ENCODE measurements at places on chromosomes 16 and 17.

DNA sequence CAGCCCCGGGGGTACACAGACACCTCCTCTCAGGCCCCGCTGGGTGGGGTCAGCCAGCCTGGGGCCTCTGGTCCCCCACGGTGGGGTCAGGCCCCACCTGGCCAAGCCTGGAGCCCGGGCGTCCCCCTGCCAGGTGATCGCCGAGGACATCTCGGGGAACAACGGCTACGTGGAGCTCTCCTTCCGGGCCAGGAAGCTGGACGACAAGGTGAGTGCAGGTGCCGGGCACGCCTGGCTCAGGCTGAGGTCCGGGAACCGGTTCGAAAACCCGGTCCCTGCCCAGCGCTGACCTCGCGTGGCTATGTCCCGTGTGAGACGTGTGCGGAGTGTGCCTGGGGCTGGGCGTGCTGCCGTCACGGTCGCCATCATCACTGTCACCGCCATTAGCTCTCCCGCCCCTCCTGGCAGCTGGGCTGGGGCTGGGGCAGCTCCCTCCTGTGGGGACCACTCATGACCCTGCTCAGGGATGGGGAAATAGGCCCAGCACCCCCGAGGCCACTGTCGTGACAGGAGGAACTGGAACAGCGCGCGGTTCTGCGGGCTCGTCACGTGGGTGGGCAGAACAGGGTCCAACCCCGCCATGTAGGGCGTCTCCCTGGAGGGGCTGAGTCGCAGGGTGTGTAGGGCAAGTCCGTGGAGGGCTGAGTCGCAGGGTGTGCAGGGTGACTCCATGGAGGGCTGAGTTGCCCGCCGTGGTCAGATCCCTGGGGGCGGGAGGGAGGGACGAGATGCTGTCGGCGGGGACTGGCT, 8.5 kb downstream of the CPNE7 start:
- no peak for DNase-seq

DNA sequence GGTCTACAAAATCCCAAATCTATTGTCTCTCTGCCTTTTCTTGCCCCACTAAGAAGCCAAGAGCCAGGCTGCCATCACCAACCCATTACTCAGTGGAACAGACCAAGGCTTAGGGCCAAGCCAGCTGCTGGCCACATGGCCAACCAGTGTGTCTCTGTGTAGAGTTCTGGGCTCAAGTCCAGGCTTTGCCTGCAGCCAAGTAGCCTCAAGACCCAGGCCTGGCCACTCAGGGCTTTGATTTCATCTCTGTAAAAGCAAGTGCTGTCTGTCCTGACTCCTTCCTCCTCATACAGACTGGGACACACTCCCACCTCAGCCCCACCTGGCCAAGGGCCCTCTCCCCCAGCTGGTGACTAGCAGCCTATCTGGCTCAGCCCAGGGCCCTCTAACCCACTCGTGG, 14.6 kb downstream of the SREBF1 start:
- DNase-seq, result no peak

DNA sequence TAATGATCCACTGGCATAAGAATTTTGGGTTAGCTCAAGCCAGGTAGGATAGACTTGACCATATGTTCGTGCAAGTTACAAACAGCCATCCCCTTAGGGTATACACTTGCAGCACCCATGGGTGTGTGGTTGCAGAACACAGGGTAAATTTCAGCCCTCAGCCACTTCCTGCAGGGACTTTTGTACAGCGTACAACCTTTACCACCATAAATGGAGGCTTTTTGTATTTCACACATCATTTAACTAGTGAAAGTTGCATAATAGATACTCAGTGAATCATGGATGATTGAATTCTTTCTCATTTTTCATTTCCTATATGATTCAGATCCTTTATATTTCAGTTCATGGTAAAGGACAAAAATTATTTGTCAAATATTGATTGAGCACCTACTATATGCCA, 473.9 kb downstream of the CDH13 start:
- no peak for DNase-seq

GRCh38 chr17:39702901-39703893, 3.3 kb downstream of the ERBB2 start:
- no peak for DNase-seq

- peak; percentile 48 for DNase-seq
Measured at GRCh38 chr16:65889533-65889966, 476.9 kb upstream of the CDH5 start.

DNA sequence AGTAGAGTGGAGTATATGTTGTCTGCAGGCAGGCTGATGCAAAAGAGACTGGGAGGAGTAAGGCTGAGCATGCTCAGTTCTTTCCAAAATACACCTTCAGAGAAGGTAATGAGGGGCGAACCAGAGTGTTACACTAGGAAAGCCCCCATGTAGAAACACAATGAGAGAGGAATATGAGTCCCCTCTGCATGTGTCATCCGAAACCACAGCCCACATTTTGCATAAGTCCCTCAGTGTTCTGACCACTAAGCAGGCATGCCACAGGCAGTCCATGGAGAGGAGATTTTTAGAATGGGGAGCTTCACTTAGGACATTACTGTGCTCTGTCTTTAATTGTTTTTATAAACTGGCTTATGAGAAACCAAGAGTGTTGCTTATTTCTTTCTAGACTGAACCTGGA, 32.0 kb downstream of the SLC6A2 start:
- DNase-seq, result no peak

GRCh38 chr16:17780181-17780580, 309.4 kb upstream of the XYLT1 start:
- DNase-seq, result no peak

DNA sequence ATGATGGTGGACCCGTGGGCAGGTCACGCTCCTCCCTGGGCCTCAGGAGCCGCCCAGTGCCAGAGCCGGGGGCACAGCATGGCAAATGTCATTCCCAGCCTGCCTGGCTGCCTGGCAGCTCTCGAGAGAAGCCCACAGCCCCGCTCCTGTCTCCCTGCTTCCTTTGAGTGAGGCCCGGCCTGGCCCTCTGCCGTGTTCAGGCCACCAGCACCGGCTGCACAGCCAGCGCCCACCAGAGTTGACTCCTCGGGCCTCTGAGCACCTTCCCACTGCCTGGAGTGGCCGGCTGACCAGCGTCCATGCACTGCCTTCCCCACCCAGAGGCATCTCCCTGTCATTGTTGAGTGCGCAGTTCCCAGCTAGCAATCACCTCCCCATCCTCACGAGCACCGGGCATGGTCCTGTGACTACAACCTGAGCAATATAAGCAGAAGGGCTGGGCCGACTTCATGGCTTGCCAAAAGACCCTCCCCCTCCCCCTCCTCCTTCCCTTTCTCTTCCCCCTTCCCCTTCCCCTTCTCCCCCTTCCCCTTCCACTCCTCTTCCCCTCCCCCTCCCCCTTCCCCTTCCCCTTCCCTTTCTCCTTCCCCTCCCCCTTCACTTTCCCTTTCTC, 11.9 kb upstream of the SLC38A10 start:
- DNase-seq, result no peak

- DNase-seq, result no peak
Measured at GRCh38 chr17:71919186-71919585, 201.6 kb upstream of the SOX9 start.

- DNase-seq, result peak; percentile 80
Measured at GRCh38 chr16:58415003-58415402, 22.7 kb downstream of the GINS3 start.

DNA sequence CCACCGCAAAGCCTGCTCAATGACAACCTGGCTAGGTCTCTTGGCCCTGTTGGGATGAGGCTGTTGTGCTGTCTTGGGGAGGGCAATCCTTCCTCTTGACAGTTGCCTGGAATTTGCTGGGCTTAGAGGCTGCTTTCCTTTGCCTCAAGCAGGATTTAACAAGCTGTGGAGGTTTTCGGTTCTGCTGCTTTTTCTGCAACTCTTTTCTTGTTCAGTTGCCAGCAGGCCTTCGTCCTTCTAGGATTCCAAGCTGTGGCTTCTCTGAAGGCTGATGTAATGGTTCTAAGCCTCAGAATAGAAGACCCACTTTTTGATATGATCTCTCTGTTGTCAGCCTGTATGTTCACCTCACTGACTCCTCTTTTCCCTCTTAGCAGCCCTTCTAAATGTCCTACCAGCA, 149.5 kb upstream of the HS3ST4 start:
- DNase-seq, result no peak

DNA sequence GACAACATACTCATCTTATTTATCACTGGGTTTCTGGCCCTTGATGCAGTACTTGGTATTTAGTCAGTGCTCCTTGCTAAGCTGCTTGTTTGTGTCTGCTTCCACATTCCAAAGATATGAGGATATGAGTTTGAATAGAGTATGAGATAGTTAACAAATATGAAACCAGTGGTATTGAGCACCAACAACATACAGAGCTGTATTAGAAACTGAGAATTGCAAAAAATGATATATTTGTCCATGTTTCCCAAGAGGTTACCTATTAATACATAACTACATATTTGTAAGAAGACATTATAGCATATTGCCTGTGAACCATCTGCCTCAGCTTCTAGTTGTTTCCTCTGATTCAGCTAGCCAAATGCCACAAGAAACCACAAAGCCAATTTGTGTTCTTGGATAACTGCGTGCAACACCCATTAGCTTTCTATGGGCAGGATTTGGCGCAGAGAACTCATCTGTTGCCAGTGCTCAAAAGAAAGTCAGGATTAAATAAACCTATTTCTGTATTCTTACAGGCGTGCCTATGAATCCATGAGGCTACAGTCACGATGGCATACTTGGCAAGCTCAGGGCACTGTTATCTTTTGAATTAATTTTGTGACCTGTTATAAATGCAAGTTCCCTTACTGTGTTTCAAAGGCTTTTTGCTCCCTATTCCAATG, 194.4 kb downstream of the MAP2K6 start:
- no peak for DNase-seq

GRCh38 chr17:38738007-38738662, 8.0 kb downstream of the CISD3 start:
- DNase-seq, result no peak

DNA sequence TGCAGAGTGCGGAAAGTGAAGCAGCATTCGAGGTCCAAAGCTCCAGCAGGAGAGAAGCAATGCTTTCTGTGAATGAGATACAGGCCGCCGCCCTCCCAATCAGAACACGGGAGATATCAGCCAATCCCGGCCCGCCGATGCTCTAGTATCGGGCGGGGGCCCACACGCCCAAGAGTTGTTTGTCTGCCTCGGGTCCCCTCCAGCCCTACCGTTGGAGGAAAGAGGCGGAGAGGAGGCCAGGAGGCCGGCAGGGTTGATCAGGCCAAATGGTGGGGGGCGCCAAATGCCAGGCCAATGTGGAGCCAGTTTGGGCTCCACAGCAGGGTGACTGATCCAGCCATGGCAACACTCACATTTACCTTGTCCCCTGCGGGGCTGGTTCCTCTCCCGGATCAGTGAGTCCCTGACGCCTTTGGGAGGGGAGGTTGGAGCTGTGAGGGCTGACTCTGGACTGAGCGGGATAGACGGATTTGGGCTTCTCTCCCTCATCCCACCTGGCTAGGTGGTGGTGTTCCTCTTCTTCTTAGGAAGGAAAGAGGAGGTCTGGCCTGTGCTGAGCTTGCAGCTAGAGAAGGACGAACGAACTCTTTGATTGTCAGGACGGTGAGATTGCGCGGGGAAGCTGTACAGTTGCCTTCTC, 10.4 kb upstream of the CUEDC1 start:
- DNase-seq, result no peak

GRCh38 chr16:23827057-23827456, 8.7 kb upstream of the PRKCB start:
- DNase-seq, result no peak

DNA sequence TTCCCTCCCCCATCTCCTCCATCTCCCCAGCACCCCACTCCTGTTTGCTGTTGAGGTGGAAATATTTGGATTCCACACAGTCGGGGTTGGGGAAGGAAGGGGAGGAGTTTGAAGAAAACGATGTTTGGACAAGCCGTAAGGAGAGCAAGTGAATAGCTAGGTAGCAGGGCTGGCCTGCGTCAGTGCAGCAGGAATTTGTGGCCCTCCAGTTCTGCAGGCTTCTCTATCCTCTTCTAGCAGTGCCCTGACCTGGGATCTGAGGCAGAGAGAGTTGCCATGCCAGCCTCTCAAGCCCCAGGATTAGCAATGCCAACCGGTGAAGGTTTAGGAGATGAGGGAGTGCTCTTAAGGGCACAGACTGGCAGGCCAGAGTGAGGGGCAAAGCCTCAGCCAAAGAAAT, 12.5 kb downstream of the TLCD2 start:
- DNase-seq, result no peak

- DNase-seq, result no peak
Measured at GRCh38 chr16:59635674-59636073, 901.6 kb upstream of the GOT2 start.

GRCh38 chr17:50779747-50780353, 12.5 kb upstream of the ANKRD40CL start:
- DNase-seq, result no peak

- DNase-seq, result no peak
Measured at GRCh38 chr17:36920032-36921005, 17.0 kb upstream of the LHX1 start.

DNA sequence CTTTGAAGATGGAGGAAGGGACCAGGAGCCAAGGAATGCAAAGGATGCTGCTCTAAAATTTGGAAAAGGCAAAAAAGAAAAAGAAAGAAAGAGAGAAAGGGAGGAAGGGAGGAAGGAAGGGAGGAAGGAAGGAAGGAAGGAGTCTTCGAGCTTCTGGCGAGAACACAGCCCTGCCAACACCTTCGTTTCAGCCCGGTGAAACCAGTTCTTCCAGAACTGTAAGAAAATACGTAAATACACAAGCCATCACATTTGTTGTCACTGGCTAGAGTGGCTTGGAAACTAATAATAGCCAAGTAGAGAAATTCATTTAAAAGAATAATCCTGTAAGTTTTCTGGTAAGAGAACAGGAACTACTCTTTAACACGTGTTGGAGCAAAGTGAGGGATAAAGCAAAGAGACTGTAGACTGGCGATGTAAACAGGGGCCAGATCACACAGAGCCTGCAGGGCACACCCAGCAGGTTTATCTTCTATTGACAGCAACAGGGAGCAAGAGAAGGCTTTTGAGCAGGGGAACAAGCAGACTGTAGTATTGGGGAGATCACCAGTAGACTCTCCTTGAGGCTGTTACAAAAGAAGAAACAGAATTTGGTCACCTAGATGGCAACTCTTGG, 188.7 kb upstream of the MPHOSPH6 start:
- no peak for DNase-seq

GRCh38 chr17:68591583-68591982, 9.6 kb downstream of the FAM20A start:
- no peak for DNase-seq

- DNase-seq, result no peak
Measured at GRCh38 chr17:39094607-39095308, 56.7 kb downstream of the PLXDC1 start.

GRCh38 chr17:21078016-21078780, 35.4 kb upstream of the USP22 start:
- peak; percentile 21 for DNase-seq

DNA sequence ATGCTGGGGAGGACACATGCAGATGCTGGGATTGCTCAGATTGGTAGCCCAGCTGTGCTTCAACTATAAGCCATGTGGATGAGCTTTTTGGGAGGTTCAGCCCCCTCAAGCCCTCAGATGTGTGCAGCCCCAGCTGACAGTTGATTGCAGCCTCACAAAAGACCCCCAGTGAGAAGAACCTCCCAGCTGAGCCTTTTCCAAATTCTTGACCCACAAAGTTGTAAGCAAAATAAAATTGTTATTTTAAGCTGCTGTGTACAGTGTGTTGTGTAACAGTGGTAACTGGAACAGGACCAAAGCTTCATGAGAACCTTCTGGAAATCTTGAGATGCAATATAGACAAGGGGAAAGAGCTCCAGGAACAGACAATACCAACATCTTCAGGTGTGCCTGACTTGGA, 156.8 kb upstream of the IRX3 start:
- no peak for DNase-seq
